ENCODE measurements at places on chromosomes 13 and 19.

- no peak for DNase-seq
Observed at GRCh38 chr13:29428310-29429181, 166.9 kb downstream of the SLC7A1 start.

DNA sequence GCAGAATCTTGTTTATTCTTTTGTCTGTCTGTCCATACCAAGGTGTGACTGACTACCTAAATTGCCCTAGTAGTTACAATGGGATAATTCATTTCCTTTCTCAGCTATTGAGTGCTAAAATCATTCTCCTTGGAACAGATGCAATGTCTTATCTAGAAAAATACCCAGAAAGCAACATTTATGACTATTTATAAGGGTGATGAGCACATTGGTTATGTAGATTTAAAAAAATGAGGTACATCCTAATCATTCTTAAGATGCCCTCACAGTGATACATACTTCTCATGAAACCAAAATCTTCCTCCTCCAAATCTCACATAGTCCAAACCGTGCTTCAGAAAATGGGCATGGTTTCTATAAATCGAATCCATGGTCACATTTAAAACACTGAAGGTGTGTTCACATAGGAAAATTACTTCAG is 11.6 kb upstream of the UBE2L5 start:
- DNase-seq: no peak

DNA sequence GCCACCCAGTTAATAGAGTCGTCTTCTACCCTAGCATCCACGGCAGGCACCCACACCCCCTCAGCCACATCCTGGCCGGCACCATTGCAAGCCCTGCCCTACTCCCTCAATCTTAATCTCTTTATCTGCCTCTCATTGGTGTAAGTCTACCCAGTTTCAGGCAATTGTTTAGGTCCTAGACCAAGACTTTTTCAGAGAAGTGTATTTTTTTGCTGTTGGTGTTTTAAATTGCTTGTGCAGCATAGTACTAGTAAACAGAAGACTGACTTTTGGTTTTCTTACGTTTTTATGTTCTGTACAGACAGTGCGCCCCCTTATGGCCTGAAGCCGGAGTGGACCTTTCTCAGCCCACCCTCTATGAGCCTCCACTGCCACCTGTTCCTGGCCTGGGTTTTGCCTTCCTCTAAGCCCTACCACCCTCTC is 2.3 kb upstream of the LCP1 start:
- DNase-seq: no peak

GRCh38 chr13:46662690-46663089 is 109.7 kb downstream of the LRCH1 start:
- DNase-seq: no peak

DNA sequence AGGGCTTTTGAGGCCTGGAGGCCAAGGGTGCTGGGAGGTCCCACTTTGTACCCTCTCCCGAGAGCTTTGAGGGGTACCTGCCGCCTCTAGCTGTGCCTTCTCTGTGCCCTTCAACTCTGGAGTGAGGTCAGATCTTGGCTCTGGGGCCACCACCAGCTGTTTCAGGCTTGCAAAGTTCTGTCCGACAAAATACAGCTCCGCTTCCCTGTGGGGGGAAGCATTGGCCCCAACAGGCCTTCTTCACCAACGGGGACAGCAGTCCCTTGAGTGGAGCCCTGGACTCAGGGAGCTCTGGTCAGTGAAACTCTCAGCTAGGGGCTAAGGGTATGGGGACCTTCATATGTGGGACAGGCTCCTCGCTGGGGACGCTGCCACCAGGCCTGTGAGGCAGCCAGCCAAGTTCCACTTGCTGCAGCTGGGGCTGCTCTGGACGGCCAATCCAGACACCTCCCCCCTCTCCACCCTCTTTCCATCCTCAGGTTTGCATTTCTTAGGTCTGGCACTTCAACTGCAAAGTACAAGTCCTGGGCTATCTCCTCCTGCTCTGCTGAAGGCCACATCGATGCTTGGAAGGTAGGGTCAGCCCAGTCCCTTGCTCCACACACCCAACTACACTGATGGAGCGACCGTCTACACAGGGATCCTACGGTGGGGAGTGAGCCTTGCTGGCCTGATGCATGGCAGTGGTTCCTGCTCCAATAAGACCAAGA is 46.8 kb downstream of the C13orf46 start:
- no peak for DNase-seq

DNA sequence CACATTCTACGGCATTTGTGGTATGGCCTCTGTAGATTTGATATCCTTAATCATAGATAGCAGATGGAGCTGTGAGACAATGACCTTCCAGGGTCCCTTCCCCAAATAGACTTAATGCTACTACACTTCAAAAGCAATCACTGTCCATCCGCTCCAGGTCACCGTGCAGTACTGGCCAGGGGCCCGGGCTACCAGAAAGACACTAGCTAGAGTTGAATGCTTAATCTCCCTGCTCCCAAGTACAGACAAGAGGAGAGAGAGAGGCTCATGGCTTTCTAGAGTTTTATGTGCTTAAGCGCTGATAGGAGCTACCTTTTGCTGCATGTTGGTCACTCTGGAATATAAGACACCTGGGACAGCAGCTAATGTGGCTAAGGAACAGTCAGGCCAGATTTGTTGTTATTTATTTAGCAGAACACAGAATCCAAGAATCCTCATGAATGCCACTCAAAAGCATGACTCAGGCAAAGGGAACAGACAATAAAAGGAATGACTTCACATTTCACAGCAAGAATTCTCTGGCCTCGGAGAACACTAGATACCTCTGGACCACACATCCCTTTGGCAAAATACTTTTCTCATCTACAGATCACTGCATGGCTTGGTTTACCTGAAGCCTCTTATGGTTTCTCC is 165.0 kb downstream of the LACC1 start:
- DNase-seq: no peak

DNA sequence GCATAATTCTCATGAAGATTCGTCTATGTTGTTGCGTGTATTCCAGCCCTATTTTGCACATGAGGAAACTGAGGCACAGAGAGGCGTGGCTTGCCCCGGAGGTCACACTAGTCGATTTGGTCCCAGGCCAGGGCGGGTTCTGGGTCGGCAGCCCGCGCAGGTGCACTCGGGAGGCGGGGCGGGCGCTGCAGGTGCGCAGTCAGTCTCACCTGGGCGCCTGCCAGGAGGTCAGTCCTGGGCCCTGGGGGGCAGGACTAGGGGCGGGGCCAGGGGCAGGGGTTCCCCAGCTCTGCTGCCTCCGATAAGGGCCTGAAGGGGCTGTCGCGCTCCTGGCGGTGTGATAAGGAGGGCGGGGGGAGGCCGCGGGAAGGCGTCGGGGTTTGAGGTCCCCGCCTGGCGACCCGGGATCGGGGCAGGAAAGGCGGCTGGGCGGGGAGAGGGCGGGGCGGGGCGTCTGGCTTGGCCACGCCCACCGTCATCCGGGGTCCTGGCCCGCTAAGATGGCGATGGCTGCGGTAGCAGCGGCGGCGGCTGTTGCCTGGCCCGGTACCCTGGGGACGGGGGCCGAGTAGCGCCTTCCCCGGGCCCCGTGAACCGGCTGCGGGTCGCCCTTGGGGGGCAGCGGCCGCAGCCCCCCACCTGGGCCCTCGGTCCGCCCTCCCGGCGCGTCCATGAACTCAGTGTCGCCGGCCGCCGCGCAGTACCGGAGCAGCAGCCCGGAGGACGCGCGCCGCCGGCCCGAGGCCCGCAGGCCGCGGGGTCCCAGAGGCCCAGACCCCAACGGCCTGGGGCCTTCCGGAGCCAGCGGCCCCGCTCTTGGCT is at the start of gene ATG4D:
ATG4D (plus strand) TSS at position 485 of the 822 bp plus-strand sequence; CDS start at position 672, 187 bp downstream.
- DNase-seq: no peak

DNA sequence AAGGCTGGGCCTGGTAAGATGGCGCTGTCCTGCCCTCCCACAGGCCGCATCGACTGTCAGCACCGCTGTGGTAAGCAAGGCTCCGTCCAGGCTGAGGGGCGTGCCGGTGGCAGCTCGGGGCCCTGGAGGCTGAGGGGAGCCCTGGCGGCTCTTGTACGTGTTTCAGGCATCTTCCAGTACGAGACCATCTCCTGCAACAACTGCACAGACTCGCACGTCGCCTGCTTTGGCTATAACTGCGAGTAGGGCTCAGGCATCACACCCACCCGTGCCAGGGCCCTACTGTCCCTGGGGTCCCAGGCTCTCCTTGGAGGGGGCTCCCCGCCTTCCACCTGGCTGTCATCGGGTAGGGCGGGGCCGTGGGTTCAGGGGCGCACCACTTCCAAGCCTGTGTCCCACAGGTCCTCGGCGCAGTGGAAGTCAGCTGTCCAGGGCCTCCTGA is 1.2 kb downstream of the IZUMO4 start:
- DNase-seq: no peak

- DNase-seq: no peak
Observed at GRCh38 chr13:45337395-45337794, 3.6 kb downstream of the TPT1 start.

GRCh38 chr13:51800486-51800885 is 3.5 kb downstream of the DHRS12 start:
- no peak for DNase-seq

DNA sequence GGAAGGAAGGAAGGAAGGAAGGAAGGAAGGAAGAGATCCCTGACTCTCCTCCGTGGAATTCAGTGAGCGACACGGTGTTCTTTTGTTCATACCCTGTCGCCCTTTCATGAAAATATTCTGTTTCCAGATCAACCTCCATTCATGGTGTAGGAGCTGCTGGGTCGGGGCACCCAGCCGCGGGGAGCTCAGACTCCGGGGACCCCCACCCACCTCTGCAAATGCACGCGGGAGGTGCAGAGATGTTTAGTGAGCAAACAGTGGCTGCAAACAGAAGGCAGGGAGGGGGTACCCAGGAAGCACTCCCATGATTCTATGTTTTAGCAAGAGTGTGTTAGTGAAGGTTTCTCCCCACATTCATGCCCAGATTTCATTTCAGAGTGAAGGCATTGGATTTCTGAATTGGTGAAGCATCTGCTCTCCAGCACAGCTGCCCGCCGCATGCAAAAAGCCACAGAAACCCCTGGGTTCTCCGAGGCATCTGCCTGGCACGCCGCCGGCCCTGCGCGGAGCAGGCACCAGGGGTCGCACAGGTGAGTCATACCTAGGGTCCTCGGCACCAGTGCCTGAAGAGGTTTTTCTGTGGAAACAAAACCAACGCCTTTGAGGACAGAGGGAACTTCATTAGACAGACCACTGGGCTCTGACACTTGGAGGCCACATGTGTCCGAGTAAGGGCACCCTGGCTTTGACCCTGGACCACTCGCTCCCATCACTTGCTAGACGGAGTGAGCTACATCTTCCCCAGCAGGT is 80.6 kb downstream of the ZNF557 start:
- no peak for DNase-seq

DNA sequence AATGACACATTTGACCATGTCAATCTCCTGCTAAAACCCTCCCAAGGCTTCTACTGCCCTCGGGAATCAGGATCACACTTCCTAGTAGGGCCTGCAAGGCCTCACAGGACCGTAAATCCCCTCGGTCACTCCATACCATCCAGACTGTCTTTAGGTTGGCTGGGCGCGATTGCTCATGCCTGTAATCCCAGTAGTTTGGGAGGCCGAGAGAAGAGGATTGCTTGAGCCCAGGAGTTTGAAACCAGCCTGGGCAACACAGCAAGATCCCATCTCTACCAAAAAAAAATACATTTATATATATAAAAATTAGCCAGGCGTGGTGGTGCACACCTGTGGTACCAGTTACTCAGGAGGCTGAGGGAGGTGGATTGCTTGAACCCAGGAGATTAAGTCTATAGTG is 15.0 kb downstream of the TMEM143 start:
- no peak for DNase-seq

DNA sequence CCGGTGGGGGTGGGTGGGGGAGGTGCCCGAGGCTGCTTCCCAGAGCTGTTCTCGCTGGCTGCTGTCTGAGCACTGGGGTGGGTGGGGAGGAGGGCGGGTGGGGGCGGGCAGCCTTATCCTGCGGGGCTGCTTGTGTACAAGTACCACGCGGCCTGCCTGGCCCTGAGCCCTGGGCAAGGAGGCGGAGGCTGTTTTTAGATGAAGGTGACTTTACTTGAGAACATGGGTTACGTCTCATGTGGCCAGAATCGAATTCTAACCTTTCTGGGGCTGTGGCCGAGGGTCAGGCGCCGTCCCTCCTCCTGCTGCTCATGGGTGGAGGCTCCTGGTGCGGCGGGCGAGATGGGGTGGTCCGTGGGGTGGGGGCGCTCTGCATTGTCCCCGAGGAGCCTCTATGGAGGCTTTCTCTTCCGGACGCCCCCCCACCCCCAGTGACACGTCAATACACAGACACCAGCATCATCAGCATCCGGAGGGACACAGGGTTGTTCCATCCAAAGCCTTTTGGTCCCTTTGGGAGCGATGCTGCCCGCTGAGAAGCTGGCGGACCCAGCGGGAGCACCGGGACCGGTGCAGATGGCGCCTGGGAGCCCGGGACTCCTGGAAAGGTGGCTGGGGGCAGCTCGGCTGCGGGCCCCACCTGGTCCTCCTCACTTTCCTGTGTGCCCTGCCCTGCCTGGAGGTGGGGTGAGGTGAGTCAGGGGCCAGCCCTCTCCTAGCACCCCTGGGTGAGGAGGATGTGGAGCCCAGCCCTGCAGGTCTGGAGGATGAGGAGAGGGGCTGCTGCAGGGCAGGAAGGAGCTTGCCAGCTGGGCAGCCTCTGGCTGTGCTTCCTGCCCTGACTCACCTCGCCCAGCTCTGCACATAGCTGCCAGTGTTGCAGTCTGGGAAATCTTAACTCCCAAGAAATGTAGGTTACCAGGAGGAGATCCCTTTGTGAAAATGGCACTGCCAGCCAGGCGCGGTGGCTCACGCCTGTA is 3.4 kb downstream of the BSG start:
- DNase-seq: no peak

- no peak for DNase-seq
Observed at GRCh38 chr19:46737298-46737654, 8.6 kb upstream of the FKRP start.

GRCh38 chr19:41409288-41409687 is 11.7 kb downstream of the BCKDHA start:
- no peak for DNase-seq

All from cortex of kidney (tissue), 1 donor.